ENCODE measurements at places on chromosomes 1 and 21. TPM values are rescaled to one million over a fixed set of nuclear protein-coding genes. Genes with fewer than 3 reads are reported as not detected.

PIK3C2B gene
- total RNA-seq, result 8.0 TPM

CA6 gene
- total RNA-seq, result not detected

KLF17 gene
- 0.43 TPM for total RNA-seq

SH3D21 gene
- total RNA-seq, result 2.1 TPM

PDE4B gene
- 7.9 TPM for total RNA-seq

CFAP107 gene
- total RNA-seq, result not detected

Measured in A549 treated with Hydrocortisone at 1 μM for 4 hours (cell line).